Right cardiac atrium (tissue), 5 donors: ENCODE measurements at places on chromosomes 12 and 14. TPM values are rescaled to one million over a fixed set of nuclear protein-coding genes. Genes with fewer than 3 reads are reported as not detected.
A peak's percentile ranks its signal among the peaks of the same experiment; 100 is the strongest.

- no peak for DNase-seq
These were observed 3.3 kb downstream of the OR10AD1 start for GRCh38 chr12:48199774-48200221.

- no peak for DNase-seq
These were observed 14.5 kb upstream of the KICS2 start for GRCh38 chr12:64236549-64236948.

DNA sequence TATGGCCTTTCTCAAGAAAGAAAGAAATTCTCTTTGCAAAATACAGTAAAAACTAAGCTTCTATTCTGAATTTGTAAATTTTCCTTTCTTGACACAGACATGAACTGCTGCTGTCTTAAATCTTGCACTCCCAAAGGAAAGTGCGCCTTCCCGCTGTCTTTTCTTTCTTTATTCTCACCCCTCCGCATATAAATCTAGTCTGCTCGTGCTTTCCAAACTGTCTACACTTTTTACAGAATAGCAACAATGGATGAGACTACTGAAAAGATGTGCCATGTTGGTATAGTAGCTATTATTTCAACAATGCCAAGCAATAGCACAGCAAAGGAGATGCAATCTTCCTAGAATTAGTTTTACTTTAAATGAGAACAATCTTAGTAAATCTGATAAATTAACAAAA is 328.8 kb upstream of the PDE3A start:
- DNase-seq = no peak

DNA sequence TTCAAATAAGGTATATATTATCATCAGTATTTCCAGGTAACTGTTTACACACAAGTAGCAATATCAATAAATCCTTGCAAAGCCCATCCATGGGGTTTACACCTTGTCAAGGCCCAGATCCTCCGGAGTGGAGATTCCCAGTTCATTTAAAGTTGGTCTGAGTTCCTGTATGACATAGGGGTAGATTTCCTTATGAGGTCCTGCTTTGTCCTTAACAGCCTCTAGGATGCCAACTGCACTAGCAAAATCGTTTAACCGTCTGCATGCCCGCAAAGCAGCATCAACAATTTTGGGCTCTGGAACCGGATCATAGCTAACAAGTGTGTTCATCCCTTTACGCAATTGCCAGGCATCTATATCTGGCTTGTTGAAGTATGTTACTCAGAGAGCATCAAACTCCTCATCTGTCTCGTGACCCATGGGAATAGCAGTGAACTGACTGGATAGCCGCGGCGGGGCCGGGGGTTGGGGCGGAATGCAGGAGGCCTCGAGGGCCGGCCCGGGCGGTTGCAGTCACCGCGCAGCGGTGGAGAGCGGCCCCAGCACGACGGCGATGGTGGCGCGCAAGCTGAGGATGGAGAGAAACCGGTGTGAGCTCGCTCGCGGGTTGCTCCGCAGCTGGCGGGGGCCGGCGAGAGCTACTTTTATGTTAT is 30.6 kb upstream of the FBXO34 start:
- DNase-seq = no peak

GRCh38 chr14:105252552-105253328 is 4.4 kb downstream of the BTBD6 start:
- DNase-seq = peak; percentile 26

DNA sequence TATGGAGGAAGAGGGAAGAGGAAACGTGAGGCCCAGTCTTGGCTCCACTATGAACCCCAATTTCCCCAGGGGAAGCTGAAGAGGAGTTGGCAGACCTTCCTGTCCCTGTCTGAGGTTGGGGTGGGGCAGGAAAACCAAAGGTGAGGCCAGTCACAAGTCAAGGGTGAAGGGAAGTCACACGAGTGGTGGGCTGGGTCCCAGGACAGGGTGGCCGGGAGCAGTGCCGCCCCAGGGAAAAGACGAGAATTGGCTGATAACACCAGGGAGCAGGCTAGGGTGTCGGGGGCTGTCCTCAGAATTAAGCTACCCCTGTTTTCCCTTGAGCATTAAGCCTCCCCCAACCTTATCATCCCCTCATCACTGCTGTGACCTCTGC is 3.1 kb downstream of the VDR start:
- DNase-seq = no peak

- no peak for DNase-seq
These were observed 3.6 kb downstream of the COQ6 start for GRCh38 chr14:73953731-73954130.

- no peak for DNase-seq
These were observed 189.9 kb upstream of the PELI2 start for GRCh38 chr14:55928276-55928675.

The FICD gene
- 3.1 TPM for total RNA-seq

The IL31 gene
- not detected for total RNA-seq

The SLC6A15 gene
- total RNA-seq = not detected
